ENCODE measurements at places on chromosomes 11 and 22.

- DNase-seq = no peak
These were observed 42.1 kb upstream of the ALX4 start for GRCh38 chr11:44351898-44352498.

- no peak for DNase-seq
These were observed 1.7 kb upstream of the LDHA start for GRCh38 chr11:18392434-18393321.

- no peak for DNase-seq
These were observed 3.6 kb downstream of the C11orf68 start for GRCh38 chr11:65915101-65915820.

DNA sequence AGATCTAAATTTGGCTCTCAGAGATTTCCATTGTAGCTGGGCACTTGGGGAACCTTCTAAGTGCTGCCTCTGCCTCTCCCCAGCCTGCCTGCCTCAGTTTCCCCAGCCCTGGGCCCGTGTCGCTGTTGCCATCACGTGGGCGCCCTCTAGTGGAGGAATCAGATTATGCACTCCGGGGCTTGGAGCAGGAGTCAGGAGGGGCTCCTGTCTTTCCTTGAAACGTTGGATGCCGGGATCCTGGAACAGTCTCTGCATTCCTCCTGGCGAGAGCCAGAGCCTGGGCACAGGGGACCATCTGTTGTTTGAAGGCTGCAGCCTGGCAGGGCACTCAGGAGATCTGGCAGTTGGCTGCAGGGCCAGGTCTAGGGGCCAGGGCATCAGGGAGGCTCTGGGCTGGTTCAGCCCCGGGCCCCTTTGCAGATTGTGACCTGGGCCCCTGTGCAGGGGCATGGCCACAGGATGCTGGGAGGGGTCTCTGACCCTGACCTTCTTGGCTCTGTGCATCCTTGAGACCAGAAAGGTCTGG is 71.6 kb downstream of the LRP5 start:
- peak; percentile 20 for DNase-seq

GRCh38 chr11:59954219-59954847 is 9.5 kb upstream of the OOSP4A start:
- DNase-seq = no peak

DNA sequence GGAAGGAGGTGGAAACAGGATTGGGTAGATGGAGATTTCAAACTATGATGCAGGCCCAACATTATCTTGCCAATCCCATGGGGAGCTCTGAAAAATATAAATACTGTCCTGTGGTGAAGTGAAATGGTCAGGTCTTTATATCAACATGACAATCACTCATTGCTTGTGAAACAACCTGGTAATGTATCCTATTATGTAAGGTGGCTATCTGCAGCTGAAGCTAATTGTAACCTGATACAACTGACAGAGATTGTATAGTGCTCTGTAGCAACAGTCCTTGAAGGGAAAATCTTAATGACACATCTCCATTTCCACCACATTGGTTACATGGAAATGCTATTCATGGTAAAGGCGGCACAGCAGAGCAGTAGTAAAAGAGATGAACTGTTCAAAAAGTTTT is 20.7 kb upstream of the CHORDC1 start:
- DNase-seq = no peak

Measured in NK-92 treated with Interleukin-12 subunit alpha and Interleukin-12 subunit beta, amount 100 ng/mL, for 24 hours (cell line).